Choroid plexus epithelial cell (primary cell): ENCODE measurements at places on chromosomes 6 and 20.

GRCh38 chr20:51624157-51624731 lies 81.7 kb upstream of the NFATC2 start:
- DNase-seq: peak; percentile 75

DNA sequence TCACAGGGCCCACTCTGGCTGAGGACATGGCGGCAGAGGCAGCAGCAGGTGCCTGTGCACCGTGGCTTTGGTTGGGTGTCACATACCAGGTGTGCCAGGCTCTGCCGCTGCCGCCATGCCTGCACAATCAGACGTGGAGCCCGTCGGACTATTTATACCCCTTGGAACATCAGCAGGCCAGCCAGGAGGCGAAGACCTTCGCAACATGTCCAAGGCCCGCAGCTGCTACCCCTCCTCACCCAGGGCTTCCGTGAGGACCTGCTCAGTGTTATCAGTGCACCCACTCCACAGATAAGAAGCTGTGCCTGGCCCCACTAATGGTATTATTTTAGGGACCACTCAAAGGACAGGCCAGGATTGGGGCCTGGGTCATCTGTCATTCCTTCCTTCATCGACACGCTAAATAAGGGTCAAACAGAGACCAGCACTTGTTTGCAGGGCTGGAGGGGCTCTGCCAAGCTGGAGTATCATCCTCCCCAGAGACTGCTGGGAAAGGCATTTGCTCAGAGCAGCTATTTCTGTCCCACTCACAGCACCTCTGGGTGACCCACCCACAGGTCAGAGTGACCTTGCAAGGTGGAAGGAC lies 109.2 kb downstream of the BMP7 start:
- no peak for DNase-seq

DNA sequence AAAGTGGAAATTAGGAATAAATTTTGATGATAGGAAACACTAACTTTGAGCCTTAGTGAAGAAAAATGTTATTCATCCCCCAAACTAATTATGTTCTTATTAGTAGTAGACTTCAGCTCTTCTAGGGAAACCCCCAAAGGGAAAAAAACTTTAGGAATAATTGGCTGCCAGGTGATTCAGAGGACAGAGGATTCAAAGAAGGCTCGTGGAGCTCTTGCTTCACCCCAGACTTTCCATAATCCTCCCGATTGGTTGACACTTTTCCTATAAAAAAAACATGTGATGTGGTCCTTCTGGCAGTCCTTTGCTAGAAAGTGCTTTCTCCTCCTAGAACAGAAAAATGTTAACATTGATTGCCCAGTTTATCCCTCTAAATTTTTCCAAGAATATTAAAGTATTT lies 5.6 kb upstream of the CCDC170 start:
- no peak for DNase-seq

DNA sequence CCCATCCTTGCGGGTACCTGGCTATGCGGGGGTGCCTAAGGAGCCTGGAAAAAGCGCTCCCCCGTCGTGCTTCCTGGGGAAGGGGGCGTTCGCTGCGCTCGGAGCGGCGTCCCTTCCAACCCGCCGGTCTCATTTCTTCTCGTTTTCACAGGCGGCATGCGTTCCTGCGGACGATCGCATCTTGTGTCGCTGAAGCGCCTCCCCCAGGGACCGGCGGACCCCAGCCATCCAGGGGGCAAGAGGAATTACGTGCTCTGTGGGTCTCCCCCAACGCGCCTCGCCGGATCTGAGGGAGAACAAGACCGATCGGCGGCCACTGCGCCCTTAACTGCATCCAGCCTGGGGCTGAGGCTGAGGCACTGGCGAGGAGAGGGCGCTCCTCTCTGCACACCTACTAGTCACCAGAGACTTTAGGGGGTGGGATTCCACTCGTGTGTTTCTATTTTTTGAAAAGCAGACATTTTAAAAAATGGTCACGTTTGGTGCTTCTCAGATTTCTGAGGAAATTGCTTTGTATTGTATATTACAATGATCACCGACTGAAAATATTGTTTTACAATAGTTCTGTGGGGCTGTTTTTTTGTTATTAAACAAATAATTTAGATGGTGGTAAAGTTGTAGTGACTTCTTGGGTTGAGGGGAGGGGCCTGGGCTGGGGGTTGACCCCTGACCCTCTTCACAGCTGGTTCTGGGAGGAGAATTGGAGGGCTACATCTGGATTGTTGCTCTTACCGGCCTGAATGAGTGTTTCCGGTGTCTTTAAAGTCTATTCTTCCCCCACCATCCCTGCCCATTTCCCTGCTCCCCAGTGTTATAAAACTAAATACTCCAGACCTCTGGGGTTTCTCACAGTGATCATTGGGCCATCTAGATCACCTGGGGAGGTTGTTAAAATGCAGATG lies 1.1 kb downstream of the ID1 start:
- peak; percentile 49 for DNase-seq

DNA sequence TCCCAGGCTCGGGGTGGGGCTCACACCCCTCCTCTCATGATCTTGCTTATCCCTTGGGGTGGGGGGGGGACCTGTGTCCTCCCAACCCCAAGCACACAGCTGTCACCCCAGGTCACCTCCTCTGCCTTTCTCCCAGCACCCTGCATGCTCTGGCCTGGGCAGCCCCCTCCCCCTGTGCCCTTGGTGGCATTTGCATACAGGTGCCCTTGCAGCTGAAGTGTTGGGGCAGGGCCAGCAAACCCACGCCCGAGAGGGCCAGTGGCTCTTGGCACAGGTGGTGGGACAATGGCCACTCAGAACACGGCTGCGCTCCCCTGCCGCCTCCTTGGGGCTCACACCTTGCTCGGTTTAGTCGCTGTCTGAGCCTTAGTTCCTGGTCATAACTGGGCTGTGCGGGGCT lies 11.3 kb upstream of the MYT1 start:
- no peak for DNase-seq

GRCh38 chr20:57819291-57819690 lies 109.5 kb upstream of the PMEPA1 start:
- DNase-seq: no peak

DNA sequence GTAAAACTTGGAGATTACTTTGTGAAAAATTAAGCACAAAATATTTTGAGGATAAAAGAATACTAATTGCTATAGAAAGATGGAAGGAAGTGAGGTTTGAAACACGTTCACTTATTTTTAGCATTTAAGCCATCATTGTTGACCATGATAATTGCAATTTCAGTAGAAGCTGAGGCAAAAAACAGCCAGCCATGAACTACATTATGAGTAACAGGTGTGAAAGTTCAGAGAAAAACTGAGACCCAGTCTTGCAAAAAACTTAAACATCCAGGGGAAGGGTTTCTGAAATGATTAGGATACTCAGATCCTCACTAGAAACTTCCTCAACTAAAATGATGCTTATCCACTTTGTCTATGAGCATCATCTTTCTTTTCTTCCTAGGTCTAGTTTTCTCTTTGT lies 619.4 kb downstream of the PHF3 start:
- DNase-seq: no peak

DNA sequence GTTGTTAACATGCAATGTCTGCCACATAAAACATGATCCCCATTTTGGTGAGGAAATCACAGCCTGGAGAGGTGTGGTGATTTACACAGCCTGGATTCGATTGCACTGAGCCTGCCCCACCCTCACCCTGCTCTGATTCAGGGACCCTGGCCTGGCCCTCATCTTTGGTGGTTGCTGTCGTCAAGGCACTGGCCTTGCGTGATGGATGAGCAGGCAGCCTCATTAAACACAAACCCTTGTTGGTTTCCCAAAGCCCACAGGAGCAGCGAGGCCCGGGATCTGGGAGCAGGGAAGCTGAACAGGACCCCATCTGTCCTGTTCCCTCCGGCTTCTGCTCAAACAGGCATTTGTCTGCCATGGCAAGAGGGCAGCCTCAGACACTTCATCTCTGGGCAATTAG lies 70.8 kb downstream of the CHMP4B start:
- no peak for DNase-seq

GRCh38 chr6:4413073-4413472 lies 277.7 kb upstream of the ECI2 start:
- peak; percentile 83 for DNase-seq

DNA sequence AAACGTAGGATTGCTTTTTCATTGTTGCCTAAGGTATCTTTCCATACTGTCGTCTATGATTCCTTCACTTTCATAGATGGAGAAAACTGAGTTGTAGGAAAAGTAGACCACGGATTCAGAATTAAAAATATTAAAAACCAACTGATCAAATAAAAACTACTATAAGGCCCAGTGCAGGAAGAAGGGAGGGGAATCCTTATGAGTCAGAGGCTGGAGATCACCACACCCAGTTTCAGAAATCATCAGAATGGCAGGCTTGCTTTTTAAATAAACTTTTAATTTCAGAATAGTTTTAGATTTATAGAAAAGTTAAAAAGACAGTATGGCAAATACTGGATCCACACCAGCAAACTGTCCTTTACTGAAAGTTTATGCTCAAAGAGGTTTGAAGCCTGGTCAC lies 32.0 kb upstream of the POPDC3 start:
- no peak for DNase-seq

GRCh38 chr6:88374553-88374952 lies 208.4 kb upstream of the CNR1 start:
- DNase-seq: no peak

- DNase-seq: peak; percentile 50
Measured at GRCh38 chr20:45322952-45323383, 14.9 kb upstream of the MATN4 start.

DNA sequence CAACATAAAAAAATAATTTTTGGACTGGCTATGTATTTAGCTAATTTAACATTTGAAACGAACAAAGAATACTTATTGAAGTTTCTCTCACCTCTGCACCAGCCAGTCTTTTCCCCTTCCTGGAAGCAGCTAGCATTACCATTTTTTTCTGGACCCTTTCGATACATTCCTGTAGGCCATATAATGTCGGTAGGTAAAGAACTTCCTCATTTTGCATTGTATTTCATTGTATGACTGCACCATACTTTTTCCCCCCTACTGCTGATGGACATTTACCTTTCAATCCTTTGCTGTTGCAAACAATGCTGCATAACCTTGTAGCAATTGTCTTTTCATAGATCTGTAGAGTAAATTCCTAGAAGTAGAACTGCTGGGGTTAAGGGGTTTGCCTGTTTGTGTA lies 17.6 kb downstream of the CBFA2T2 start:
- DNase-seq: no peak

GRCh38 chr6:128519931-128520435 lies 416 bp downstream of the PTPRK start:
- peak; percentile 71 for DNase-seq

- peak; percentile 65 for DNase-seq
Measured at GRCh38 chr6:20483887-20484497, 50.3 kb upstream of the CDKAL1 start.

DNA sequence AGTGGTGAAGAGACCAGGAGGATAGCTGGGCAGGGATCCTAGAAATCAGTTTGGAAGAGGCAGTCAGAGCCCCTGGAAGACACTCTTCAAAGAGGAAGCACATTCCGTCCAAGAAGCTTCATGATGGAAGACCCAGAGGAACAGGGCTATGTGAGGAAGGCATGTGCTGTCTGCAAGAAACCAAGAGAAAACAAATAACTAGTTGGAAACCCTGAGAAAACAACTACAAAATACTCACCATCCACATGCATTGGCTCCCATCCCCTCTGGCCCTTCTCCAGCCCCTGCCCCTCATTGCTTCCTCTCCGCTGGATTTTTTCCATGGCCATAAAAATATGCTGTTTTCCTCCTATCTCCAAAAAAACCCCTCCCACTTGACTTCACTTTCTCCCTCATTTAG lies 40.9 kb upstream of the SMOC2 start:
- no peak for DNase-seq

DNA sequence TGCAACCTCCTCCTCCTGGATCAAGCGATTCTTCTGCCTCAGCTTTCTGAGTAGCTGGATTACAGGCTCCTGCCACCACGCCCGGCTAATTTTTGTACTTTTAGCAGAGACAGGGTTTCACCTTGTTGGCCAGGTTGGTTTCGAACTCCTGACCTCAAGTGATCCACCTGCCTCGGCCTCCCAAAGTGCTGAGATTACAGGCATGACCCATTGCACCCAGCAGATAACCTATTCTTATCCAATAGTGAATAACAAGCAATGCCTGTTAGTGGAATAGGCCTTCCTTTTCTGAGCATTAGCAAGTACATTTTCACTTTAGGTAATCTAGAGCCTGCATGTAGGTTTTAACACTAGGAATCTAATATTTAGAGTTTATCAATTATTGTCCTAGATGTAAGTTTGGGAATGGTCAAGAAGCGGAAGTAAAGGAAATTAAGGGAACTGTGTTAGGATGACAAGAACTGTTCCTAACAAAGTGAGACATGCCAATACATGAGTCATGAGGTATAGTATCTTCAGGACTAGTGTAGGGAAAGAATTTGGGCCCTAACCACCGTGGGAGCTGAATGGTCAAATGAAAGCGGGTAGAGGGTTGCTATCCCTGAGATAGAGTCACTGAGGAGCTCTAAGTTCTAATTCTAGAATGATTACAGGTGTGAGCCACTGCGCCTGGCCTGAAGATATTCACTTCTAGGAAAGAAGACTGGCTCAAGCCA lies 15.0 kb downstream of the BLTP3A start:
- DNase-seq: peak; percentile 27

GRCh38 chr6:44058617-44059358 lies 68.5 kb downstream of the MRPL14 start:
- peak; percentile 100 for DNase-seq

DNA sequence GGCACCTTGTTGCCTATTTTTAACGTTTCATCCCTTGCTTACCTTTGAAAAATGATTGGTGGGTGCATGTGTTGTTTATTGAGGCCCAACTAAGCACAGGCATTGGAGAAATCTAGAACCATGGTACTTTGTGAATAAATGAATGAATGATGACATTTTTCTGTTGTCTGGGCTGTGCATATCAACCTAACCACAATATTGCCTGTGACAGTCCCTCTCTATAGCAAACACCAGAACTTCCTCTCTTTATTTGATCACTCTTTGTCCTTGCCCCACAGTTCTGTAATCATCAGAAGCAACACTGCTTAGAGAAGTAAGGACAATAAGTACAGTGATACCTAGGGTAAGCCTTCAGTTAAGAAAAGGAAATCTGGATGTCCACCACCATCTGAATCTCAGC lies 75.1 kb downstream of the TBC1D7 start:
- no peak for DNase-seq

- peak; percentile 88 for DNase-seq
Measured at GRCh38 chr6:127458817-127459216, 372 bp downstream of the KIAA0408 start.

- DNase-seq: peak; percentile 32
Measured at GRCh38 chr6:169724494-169725124, at the start of gene PHF10. Gene PHF10 (minus strand): TSS chr6:169724500. CDS start chr6:169723931, 569 bp downstream.

DNA sequence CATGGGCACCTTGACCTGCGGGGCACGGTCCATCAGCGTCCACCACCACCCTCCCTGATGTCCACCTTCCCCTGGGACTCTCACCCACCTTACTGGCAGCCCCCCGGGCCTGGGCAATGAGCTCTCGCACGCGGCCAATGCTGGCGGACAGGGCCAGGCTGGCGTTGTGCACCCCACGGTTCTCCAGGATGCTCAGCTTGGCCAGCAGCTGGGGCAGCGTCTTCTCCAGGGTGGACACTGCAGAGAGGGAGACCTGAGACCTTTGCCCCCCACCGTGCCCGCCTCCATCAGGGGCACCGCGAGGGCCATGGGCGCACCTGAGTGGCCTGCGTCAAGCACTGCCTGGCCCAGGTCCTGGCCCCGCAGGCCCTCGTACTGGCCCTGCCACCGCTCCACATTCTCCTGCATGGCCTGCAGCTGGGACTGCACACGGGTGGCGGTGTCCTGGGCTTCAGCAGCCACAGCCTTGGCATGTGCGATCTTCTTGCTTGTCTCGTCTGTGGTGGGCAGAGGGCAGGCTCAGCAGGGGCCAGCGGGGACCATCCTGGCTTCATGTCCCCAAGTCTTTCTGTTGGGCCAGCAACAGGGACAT lies 12.0 kb downstream of the ADRM1 start:
- DNase-seq: no peak

GRCh38 chr6:140321891-140322290 lies 947.4 kb upstream of the CITED2 start:
- DNase-seq: no peak
